ENCODE measurements at places on chromosomes 7 and 10. TPM values are rescaled to one million over a fixed set of nuclear protein-coding genes. Genes with fewer than 3 reads are reported as not detected.

DNA sequence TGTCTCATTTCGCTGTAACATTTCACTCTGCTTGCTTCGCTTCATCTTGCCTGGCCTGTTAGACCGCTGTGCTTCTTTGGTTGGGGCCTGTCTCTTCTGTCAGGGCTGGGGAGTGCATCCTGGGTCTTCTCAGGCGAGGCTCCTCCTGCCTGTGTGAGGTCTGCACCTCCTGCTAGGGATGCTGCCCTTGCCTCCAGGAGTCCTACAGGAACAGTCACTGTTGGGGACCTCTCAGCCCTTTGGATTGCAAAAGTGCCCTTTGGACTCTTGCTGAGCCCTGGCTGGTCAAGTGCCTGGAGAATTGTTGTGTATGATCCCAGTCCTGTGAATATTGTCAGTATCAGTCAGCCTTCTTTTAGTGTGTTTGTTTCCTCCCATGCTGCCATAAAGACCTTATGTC lies 84.1 kb downstream of the MDFIC start:
- no peak for DNase-seq

DNA sequence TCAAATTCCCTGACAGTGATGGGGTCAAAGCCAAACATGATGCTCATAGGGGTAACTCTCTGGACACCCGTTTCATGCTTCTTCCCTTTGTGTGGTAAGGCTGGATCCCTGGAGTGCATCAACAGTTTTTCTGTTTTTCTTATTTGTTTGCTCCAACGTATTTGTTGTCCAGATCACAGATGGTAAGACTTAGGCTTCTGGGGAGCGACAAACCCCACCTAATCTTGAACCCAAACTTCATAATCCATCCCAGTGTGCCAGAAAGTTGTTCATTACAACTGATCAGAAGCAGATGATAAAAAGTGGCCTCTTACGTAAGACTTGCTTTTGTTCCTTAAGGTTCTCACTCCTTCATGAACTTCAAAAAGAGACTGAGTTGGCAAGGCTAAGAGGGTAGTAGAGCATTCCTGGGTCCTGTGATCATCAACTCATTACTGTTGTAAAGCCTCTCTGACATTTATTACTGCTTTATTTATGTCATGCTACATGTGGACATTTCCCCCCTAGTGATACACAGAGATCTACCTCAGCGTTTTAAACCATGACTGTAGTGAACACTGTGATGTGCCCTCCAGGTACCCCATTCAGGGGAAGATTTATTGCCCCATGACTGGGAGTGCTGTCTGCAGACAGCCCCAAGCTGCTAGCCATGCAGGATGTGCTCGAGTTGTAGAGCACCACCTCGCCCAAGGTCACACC lies 125.6 kb downstream of the CCDC71L start:
- no peak for DNase-seq

DNA sequence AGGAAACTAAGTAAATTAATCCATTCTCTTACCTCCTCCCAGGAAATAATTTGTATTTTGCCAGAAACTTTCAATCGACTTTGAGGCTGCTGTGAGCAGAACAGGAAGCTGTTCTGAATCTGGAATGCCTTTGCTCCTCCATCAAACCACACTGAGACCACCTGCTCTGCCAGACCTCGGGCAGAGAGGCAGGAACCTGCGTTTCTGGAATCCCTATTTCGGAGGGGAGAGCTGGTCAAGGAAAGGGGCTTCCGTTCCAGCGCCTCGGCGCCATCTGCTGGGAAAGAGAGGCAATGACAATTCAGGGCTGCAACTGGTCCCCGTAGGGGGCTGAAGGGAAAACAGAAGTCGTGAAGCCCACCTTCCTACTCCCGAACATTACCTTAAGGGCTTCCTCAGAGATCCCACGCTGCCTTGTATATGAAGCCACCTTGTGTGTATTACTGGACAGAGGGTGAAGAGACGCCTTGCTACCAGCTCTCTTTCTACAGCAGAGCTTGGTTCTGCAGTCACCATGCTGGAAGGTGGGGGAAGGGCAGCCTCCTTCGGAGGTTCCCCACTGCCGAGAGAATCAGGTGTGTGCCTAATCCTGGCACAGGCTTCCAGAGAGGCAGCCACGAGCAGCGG lies 31.2 kb downstream of the ZNF467 start:
- peak; percentile 41 for DNase-seq

Gene DNAJC30
- 1.7 TPM for total RNA-seq

Gene NPY
- not detected for total RNA-seq

Gene SHOC2
- total RNA-seq: 47.5 TPM

Measured in IMR-90 (cell line).